ENCODE measurements at places on chromosomes 11 and 22.

DNA sequence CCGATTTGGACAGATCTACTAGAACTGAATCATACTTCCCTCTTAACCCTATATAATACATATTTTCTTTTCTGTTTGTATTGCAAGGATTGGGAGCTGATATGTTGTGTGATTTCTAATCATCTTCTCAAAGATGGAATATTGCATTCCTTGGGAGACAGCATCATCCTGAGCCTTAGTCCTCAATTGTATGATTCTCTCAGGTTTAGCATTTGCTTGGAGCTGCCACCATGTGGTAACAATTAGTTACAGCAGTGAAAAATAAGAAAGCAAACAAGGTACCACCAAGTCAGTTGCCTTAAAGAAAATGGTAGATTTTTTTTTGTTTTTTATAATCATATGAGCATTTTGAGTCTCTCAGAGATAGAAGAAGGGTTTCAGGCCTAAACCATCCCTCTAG is 11.9 kb downstream of the SNX19 start:
- no peak for DNase-seq

DNA sequence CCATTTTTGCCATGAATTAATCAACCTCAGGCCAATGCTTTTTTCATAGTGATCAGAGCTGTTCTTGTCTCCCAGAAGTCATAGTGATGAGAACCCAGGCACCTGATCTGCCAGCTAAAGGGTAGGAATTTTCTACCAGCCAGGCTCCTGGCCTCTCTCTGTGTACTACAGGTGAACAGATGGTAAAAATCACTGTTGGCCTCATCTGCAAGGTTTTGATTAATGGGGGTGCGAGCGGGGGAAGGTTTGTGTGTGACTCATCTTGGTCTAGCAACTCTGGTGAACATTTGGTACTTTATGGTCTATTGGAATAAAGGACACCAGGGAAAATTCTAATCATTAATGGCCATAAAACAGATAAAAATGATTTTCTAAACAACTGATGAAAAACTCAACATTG is 14.4 kb upstream of the APOL4 start:
- no peak for DNase-seq

GRCh38 chr11:94106716-94107115 is 21.9 kb upstream of the PANX1 start:
- no peak for DNase-seq

GRCh38 chr11:111911563-111912401 is at the start of gene CRYAB:
Gene CRYAB (minus strand): TSS chr11:111911770. CDS start chr11:111911724, 46 bp downstream.
- no peak for DNase-seq

GRCh38 chr11:62577046-62577714 is 3.5 kb upstream of the EEF1G start:
- no peak for DNase-seq

DNA sequence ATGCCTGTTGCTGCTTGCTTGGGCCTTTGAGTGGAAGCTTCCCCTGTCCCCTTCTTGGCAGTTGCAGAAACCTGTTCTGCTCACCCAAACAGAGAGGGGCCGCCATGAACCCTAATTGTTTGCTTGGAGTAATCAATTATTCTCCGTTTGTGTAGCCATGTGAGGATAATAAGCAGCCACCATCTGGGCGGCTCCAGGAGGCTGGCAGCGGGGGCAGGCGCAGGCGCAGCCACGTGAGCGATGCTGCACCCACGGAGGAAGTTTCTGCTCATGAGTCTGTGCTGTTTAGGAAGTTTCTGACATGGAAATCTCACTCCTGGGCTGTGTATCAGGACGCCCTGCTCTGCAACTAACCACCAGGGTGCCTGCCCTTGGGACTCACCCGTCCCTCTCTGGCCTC is 90.1 kb downstream of the MPPED1 start:
- DNase-seq, result no peak

DNA sequence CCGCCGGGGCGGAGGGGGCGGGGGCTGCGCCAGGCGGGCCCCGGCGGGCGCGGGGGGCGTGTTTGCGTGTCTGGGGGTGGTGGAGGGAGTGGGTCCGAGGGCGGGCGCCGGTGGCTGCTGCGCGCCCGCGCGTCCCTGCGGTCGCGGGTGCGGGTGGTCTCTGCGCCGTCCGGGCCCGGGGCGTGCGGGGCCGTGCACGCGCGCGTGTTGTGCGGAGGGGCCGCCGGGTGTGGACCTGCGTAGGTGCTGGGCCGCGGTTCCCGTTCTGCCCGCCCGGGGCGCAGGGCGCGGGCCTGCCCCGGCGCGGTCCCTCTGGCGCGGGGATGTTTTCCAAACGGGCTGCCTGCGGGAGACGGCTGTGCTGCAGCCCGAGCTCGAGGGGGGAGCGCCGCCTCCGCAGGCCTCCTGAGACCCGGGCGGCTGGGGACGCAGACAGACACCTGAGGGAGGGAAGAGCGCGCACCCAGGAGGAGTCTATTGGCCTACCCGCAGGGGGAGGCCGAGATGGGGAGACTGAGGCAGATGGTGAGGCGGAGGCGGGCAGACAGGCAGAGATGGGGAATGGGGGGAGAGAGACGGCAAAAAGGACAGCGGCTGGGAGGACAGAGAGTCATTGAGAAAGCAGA is 442 bp downstream of the PELI3 start:
- DNase-seq, result no peak

- DNase-seq, result no peak
Measured at GRCh38 chr11:19467904-19468303, 227.2 kb upstream of the E2F8 start.

GRCh38 chr11:34904421-34904955 is 11.7 kb downstream of the APIP start:
- no peak for DNase-seq

- no peak for DNase-seq
Measured at GRCh38 chr22:26045860-26046259, 123.4 kb upstream of the SEZ6L start.

DNA sequence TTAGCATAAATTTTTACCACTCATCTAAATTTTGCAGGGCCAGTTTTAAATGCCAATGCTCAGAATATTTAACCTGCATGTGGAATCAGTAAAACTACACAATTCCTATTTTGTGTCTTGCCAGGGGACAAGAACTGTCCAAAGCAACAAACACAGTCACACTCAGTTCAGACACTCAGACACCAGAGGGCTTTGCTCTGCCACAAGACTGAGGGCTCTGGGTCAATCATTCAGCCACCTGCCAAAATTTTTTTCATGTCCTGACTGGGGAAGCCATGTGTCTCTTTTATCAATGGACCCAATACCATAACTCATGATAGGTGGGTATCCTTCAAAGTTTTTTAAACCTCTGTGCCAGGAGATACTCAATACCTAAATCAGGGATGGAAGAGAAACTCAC is 304.0 kb upstream of the ANO3 start:
- no peak for DNase-seq

GRCh38 chr22:46158283-46158682 is 8.0 kb downstream of the PPARA start:
- no peak for DNase-seq

DNA sequence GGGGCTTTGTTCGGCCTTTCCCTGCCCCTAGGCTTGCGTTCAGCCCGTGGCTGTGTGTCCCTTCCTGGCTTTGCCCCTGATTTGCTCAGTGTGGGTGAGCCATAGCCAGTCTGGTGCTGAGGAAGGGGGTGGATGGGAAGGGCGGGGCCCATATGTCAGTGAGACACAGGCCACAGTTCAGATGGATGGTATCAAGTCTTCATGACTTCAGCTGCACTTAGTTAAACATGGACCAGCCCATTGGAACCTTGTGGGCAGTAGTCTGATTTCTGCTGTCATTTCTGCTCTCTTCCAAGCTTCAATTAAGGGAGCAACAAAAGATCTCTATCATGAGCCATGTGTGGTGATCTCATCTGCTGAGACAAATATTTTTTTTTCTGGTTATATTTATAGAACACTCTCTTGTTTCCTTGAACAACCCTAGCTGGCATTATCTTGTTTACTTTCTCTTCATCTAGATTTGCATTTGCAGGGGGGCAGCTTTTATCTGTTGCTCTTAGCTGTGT is 21.6 kb upstream of the PEX26 start:
- DNase-seq, result no peak

DNA sequence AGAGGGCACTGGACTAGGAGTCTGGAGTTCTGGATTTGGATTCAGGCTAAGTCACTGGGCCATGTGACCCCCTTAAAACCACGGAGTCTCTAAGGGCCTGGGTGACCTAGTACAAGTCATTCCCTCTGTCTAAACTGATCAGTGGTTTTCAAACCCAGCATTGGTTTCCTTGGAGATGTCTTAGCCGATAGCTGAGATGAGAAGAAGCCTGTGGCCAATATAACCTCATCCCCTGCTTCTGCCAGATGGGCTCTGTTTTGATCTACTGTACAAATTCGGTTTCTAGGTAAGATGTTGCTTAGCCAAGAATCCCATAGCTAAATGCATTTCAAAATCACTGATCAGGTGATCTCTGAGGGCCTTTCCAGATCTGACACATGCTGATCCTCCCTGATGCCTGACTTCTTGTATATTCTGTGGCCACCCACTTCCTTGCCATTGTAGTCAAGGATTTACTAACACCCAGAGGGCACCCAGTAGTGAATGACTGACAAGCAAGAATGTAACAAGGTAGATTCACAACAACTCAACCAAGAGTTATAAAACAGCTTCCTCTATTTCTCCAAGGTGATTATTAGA is 53.1 kb downstream of the GALNT18 start:
- no peak for DNase-seq

DNA sequence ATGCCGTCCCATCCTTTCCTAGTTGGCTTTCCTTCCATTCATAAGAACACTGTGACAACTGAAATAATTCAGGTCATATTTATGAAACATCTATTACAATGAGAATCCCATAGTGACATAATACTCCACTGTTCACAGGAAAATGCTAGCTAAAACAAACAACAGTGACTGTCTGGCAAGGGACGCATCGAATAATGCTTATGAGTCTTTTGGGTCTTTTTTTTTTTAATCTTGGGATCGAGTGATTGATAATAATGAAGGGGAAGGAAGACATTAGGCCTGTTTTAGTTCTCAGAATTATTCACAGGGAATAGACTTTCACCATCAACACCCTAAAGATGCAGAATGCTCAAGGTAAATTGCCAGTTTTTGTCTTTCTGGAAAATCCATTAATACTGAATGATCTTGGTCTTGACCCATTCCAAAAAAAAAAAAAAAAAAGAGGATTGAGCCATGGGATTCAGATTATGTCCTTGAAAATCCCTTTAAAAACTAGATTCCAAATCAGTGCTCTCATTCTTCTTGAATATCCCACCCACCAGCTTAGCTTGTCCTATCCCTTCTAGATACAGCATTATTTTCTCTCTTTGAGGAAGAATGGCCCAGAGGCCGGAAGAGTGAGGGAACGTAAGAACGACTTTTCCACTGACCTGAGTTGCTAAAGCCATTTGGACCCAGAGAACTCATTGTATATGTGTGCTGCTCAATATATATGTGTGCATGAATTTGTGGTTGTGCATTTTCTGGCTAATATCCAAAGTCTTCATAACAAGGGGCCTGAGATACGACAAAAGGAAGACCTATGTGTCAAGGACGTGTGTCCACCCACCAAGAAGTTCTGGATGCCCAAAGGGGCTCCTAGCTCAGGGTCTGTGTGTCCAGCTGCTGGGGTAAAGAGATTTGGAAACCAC is 35.2 kb upstream of the CREB3L1 start:
- DNase-seq, result no peak

DNA sequence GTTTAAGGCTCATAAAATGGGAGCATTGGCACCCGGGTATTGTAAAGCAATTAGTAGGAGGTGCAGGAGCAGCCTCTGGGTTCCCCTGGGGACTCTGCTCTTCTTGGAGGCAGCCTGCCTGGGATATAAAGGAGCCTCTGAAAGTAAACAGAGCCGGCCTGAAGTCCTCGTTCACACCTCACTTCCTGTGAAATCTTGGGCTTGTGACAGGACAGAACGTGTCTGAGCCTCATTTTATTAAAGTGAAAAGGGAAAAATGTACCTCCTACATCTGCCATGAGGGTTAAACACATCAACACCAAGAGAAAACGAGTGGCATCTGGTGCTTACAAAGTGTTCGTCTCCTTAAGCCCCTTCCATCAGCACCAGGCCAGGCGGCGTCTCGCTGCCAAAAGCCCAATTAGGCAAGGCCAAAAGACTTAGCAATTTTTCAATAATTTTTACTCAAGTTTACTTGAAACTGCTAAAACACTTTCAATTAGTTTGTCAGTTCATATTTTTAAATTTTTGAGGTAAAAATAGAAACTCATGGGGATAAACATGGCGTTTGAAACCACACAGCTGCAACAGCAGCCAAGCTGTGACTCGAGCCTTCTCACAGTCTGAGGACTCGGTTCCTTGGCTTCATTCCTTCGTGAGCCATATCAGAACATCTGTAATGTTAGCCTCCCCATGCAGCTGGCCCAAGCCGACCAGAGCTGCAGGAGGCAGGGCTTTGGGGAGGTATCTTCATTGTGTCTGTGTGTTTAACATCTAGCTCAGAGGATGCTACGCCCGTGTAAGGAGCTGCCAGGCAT is 33.6 kb downstream of the MAP6 start:
- DNase-seq, result no peak

- DNase-seq, result no peak
Measured at GRCh38 chr11:15972838-15973237, 383.5 kb downstream of the SOX6 start.
